Naive thymus-derived CD8-positive, alpha-beta T cell (primary cell): ENCODE measurements at places on chromosomes 12 and 14.

GRCh38 chr12:104477510-104478390 is 21.0 kb downstream of the CHST11 start:
- DNase-seq = no peak

GRCh38 chr12:106113446-106113823 is 25.3 kb downstream of the NUAK1 start:
- DNase-seq = no peak

DNA sequence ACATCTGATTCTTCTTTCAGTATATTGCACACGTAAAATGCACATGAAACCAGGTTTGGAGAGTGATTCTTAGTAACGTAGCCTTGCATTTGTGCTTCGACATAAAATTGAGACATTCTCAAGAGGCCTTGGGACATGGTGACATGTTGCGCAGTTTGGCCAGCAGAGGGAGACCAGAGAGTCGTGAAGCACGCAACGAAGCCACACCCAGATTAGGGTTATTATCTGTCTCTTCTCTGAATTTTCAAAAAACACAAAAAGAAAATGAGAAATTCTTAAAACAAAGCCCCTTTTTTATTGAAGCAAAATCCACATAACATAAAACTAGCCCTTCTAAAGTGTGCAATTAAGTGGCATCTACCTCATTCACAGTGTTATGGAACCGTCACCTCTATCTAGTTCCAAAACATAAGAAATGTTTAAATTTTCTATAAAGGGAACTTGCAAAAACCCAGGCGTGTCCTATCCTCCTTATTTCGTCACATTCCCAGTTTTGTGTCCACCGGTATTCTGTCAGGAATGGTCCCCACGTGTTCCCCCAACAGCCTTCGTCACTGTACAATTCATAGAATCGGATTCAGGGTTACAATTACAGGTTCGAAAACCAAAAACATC is 108.8 kb upstream of the ATF7IP start:
- peak; percentile 89 for DNase-seq

DNA sequence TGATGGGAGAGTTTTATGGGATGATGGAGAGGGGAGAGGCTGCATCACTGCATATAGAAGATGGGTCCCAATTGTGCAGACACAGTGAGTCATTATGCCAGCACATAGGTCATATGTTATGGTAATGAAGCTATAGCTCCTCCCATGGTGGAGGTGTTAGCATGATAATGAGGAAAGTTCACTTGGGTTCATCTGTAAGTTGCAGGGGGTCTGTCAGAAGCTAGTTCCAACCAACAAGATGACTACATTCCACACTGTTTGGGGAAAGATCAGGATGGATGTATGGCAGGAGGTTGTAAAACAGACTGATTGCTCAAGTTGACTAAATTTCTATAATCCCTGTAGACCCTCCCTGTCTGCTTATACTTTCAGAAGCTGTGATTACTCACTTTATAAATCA is 561.3 kb downstream of the C12orf50 start:
- no peak for DNase-seq

DNA sequence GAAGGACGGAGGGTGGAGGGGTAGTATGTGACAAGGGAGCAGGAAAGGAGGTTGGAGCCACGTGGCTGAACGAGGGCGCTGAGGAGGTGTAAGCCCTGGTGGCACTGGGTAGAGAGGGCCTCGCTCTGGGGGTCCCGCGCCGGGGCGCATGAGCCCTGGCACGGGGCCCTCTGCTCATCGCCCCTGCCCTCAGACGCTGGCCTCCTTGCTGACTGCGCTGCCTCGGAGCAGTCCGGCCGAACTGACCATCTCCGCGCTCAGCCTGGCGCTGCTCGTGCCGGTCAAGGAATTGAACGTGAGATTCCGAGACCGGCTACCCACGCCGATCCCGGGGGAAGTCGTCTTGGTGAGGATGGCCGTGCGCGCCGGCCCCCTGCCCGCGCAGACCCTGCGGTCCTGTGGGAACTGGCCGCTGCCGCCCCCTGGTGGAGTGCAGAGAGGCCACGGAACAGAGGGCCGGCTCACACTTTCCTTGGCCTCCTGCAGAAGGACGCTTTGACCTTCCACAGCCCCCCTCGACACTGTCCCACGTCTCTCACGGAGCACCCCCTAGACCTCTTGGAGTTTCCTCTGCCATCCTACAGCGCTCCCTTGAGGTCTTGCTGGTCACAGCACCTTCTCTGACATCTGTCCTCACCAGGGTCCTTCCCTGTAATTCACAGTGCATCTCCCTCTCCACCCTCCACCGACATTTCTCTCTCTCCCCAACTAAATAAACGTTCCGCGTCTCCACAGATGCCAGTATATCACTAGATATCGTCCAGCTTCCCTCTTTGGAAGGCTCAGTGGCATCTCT is 10.5 kb downstream of the ARHGEF25 start:
- peak; percentile 41 for DNase-seq

- DNase-seq = no peak
Measured at GRCh38 chr14:84975241-84975902, 554.6 kb upstream of the FLRT2 start.

- no peak for DNase-seq
Measured at GRCh38 chr12:75289753-75290152, 40.4 kb downstream of the CAPS2 start.

DNA sequence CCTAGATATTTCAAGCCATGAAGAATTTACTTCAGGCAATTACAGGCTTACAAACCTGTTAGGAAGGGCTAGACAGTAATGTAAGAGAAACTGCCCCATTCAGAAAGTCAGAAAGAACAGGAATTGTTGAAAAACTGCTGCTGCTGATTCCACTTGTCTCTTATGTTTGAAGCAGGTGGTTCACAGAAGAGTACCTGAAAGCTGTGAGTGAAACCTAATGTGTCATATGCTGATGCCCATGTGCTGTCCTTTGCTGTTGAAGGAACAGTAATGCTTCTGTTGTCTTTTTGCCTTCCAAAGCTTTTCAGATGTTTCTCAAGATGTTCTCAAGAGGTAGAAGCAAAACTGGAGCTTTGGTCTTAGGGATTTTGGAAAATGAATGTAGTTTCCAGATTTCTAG is 39.0 kb downstream of the MNAT1 start:
- no peak for DNase-seq

GRCh38 chr12:69000074-69000473 is 67.1 kb upstream of the CPM start:
- DNase-seq = no peak

DNA sequence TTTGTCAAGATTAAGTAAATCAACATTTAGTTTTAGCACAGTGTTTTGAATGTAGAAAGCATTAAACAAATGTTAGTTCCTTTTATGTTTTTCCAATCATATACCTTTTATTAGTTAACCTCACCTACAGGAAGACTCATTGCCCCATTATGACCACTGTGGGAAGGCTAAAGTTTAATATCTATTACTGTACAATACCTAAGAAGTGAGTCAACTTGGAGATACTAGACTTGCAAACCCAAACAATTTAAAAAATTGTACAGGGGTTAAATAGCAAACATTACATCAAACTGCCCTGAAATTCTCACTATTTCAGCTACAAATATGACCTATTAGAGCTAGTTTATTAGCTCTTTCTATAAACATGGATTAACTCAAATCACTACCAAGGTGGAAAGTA is 8.6 kb upstream of the G2E3 start:
- DNase-seq = no peak

GRCh38 chr12:107650977-107651376 is 34.6 kb upstream of the PWP1 start:
- DNase-seq = no peak

GRCh38 chr14:21070083-21070609 is at the start of gene ARHGEF40:
Gene ARHGEF40, plus strand, starts transcription at chr14:21070304. Its CDS starts 93 bp downstream, at chr14:21070397.
- peak; percentile 36 for DNase-seq

DNA sequence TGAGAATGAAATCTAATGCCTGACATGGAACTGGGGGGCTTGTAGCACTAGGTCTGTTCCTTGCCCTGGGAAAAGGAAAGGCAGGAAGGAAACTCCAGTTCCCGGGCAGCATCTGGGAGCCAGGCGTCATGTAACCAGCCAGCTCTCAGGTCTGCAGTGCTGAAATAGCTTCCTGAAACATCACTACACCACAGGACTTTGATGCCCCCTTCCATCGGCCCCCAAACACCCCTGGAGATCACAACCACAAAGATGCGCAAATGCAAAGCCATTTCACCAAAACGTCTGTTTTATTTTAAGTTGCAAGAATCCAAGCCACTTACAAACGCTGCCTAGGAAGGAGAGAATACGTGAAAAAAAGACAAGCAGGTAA is 40.9 kb downstream of the KCTD10 start:
- DNase-seq = no peak

DNA sequence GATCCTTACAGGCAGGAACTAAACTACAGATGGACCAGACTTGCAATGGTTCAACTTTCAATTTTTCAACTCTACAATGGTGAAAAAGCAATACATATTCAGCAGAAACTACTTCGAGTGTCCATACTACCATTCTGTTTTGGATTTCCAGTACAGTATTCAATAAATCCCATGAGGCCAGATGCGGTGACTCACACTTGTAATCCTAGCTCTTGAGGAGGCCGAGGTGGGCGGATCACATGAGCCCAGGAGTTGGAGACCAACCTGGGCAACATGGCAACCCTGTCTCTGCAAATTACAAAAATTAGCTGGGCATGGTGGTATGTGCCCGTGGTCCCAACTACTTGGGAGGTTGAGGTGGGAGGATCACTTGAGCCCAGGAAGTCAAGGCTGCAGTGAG is 336.1 kb downstream of the MED13L start:
- DNase-seq = no peak

DNA sequence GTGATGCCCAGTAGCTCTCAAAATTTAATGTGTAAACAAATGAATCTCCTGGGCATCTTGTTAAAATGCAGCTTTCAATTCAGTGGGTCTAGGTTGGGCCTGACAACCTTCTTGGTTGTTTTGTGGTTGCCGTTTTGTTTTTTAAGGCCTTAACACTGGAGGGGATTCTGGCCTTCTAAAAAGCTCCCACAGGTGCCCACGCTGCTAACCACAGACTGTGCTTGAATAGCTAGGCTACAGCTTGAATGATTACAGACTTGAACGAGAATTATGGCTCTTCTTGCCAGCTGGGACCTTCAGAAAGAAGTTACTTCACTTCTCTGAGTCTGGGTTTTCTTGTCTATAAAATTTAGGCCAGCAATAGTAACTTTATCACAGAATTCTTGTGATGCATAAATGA is 1.3 kb upstream of the FLVCR2 start:
- DNase-seq = no peak

GRCh38 chr12:110908377-110909152 is 11.8 kb downstream of the MYL2 start:
- no peak for DNase-seq
